H1 (cell line): ENCODE measurements at places on chromosomes 16 and 17.

GRCh38 chr17:8264320-8264719 lies 15.2 kb downstream of the PFAS start:
- H3K4me1 ChIP-seq: no peaks in the 10 kb centered on the region
- no peaks in the 10 kb centered on the region for H3K27me3 ChIP-seq
- DNase-seq: no peak
- H3K36me3 ChIP-seq: peaks cover 65% of the 10 kb centered on the region
- no peak overlapping the region for H3K4me3 ChIP-seq

GRCh38 chr16:2056077-2056476 lies 8.3 kb downstream of the TSC2 start:
- H3K4me3 ChIP-seq: no peak overlapping the region
- no peak overlapping the region for H3K27ac ChIP-seq
- peaks cover 5% of the 10 kb centered on the region; the same call in 1 of the 2 replicates for H3K36me3 ChIP-seq
- no peaks in the 10 kb centered on the region for H3K4me1 ChIP-seq
- H3K27me3 ChIP-seq: no peaks in the 10 kb centered on the region
- no peak for DNase-seq

DNA sequence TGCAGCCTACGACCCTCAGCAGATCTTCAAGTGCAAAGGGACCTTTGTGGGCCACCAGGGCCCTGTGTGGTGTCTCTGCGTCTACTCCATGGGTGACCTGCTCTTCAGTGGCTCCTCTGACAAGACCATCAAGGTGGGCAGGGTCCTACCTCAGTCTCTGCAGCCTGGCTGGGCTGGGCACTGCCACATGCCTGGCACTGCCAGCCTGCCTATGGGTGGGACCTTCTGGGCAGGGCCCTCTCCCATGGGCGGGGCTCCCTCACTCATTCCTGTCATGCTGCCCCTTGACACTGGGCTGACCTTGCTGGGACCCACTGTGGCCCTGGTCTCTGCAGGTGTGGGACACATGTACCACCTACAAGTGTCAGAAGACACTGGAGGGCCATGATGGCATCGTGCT lies 18.3 kb downstream of the TRAF7 start:
- H3K4me1 ChIP-seq: no peaks in the 10 kb centered on the region
- no peak overlapping the region for H3K4me3 ChIP-seq
- H3K27me3 ChIP-seq: no peaks in the 10 kb centered on the region
- no peak for DNase-seq
- H3K36me3 ChIP-seq: peaks cover 68% of the 10 kb centered on the region

GRCh38 chr17:77905266-77905665 lies 53.2 kb upstream of the TNRC6C start:
- H3K4me3 ChIP-seq: no peak overlapping the region
- H3K4me1 ChIP-seq: no peaks in the 10 kb centered on the region
- no peaks in the 10 kb centered on the region for H3K36me3 ChIP-seq

- no peak overlapping the region for H3K27ac ChIP-seq
- no peak overlapping the region for H3K4me3 ChIP-seq
- H3K27me3 ChIP-seq: no peaks in the 10 kb centered on the region
- H3K36me3 ChIP-seq: no peaks in the 10 kb centered on the region
Observed at GRCh38 chr16:85759631-85760419, 8.9 kb upstream of the C16orf74 start.

GRCh38 chr17:42317266-42317845 lies 29.1 kb downstream of the STAT5A start:
- no peaks in the 10 kb centered on the region for H3K27me3 ChIP-seq
- no peak overlapping the region for H3K4me3 ChIP-seq
- no peak overlapping the region for H3K27ac ChIP-seq
- no peak for DNase-seq
- no peaks in the 10 kb centered on the region for H3K4me1 ChIP-seq
- peaks cover 14% of the 10 kb centered on the region for H3K36me3 ChIP-seq

DNA sequence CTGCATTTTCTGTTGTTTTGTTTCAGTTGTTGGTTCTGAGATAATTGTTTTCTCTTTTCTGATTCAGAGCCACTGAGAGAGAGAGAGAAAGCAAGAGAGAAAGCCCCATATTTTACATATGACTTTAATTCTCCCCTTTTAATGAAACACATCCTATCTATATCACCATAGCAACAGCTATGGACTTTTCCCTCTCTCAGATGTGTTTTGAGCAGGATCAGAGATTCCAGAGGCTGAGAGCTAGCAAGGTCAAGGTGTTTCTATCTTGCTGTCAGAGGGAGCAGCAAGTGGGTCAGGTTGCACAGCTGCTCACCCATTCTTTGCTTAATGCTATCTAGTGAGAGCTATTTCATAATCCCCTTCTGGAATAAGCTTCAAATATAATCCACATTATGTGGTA lies 415.9 kb downstream of the CA10 start:
- H3K4me3 ChIP-seq: no peak overlapping the region
- no peaks in the 10 kb centered on the region for H3K27me3 ChIP-seq
- no peak overlapping the region for H3K27ac ChIP-seq
- H3K36me3 ChIP-seq: no peaks in the 10 kb centered on the region
- DNase-seq: no peak
- peaks cover 6% of the 10 kb centered on the region for H3K4me1 ChIP-seq

DNA sequence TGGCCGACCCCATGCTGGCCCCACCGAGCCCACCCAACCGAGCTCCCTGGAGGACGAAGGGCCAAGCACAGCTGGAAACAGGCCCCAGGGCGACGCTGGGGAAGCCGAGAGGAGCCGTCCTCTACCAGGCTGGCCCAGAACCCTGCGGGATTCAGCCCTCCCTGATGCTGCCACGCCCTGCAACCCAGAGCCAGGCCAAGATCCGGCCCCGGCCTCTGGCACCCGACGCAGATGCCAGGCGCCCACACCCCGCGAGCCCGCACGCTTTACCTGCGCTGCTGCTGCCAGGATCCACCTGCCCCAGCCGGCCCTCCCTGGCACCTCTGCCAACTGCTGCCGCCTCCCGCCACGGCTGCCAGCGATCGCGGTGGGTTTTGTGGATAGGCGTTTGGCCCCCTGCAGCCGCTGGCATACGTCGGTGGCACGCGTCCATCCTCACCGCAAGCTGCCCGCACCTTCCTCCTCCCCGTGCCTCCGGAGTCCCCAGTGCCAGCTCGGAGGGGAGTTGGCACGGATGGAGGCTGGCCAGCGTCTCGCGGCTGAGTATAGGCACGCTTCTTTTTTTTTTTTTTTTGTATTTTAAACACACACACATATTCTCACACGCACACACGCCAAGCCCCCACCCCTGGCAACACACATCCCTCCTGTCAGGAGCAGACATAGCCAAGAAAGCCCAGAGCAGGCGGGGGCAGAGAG lies 41.3 kb upstream of the ACSF3 start:
- no peaks in the 10 kb centered on the region for H3K36me3 ChIP-seq
- peaks cover 5% of the 10 kb centered on the region; the same call in 1 of the 2 replicates for H3K4me1 ChIP-seq
- H3K27me3 ChIP-seq: no peaks in the 10 kb centered on the region
- no peak overlapping the region for H3K4me3 ChIP-seq
- H3K27ac ChIP-seq: no peak overlapping the region

DNA sequence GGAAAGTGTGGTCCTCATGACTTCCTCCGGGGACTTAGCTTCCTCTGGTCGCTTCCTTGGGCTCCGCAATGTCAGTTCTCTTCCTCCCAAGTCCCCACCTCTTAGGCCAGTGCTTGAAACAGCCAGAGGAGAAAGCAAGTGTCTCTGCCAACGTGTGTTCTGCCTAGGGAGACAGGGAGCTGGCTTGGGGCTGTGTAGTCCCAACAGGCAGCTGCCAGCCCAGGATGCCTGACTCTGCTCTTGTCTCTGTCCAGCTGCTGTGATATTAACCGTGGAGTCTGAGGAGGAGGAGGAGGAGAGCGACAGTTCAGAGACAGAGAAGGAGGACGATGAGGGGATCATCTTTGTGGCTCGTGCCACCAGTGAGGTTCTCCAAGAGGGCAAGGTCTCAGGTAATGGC lies 13.5 kb upstream of the PLEKHG4 start:
- H3K4me1 ChIP-seq: no peaks in the 10 kb centered on the region
- H3K27ac ChIP-seq: no peak overlapping the region
- no peak overlapping the region for H3K4me3 ChIP-seq
- H3K27me3 ChIP-seq: no peaks in the 10 kb centered on the region
- no peak for DNase-seq

- H3K36me3 ChIP-seq: no peaks in the 10 kb centered on the region; the same call in 1 of the 2 replicates
- no peak overlapping the region for H3K27ac ChIP-seq
Observed at GRCh38 chr17:38591759-38592241, 14.0 kb downstream of the SRCIN1 start.

- DNase-seq: peak; percentile 33
- no peaks in the 10 kb centered on the region for H3K4me1 ChIP-seq
- H3K27me3 ChIP-seq: no peaks in the 10 kb centered on the region
- no peak overlapping the region for H3K27ac ChIP-seq
- H3K4me3 ChIP-seq: no peak overlapping the region
Observed at GRCh38 chr17:249236-249993, 68.0 kb upstream of the DOC2B start.

GRCh38 chr16:1613211-1613622 lies 1.1 kb downstream of the CRAMP1 start:
- H3K4me3 ChIP-seq: peak overlapping the region; percentile 77
- peaks cover 7% of the 10 kb centered on the region for H3K4me1 ChIP-seq
- no peak for DNase-seq
- H3K36me3 ChIP-seq: peaks cover 13% of the 10 kb centered on the region
- H3K27me3 ChIP-seq: no peaks in the 10 kb centered on the region
- no peak overlapping the region for H3K27ac ChIP-seq

GRCh38 chr16:22161999-22162655 lies at the start of gene SDR42E2:
Gene SDR42E2, plus strand, starts transcription at chr16:22162506. Its CDS starts 3,077 bp downstream, at chr16:22165583.
- H3K36me3 ChIP-seq: no peaks in the 10 kb centered on the region
- no peaks in the 10 kb centered on the region for H3K4me1 ChIP-seq
- no peak within 1 kb of the TSS for H3K27ac ChIP-seq
- H3K4me3 ChIP-seq: peak within 1 kb of the TSS; percentile 41
- peaks cover 14% of the 10 kb centered on the region for H3K27me3 ChIP-seq

DNA sequence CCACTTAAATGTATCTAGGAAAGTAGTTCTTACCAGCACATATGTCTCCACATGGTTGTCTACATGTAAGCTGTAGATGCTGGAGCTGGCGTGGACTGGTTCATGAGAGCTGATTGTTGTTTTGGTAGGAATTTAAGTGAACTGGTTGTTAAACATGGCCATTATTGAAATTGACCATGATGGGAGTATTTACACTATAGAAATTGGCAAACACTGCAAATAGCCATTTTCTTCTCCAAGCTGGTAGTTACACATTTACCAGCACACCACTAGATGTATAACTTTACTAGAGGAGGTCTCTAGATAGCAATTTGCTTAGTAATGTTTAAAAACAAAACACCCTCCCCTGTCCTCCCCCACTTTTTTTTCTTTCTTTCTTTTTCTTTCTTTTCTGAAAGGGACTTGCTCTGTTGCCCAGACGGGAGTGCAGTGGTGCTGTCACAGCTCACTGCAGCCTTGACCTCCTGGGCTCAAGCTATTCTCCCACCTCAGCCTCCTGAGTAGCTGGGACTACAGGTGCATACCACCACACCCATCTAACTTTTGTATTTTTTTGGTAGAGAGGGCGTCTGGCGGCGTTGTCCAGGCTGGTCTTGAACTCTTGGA lies 24.2 kb downstream of the IGSF6 start:
- DNase-seq: no peak
- no peaks in the 10 kb centered on the region for H3K4me1 ChIP-seq
- H3K27ac ChIP-seq: no peak overlapping the region
- no peaks in the 10 kb centered on the region for H3K27me3 ChIP-seq
- H3K4me3 ChIP-seq: no peak overlapping the region

DNA sequence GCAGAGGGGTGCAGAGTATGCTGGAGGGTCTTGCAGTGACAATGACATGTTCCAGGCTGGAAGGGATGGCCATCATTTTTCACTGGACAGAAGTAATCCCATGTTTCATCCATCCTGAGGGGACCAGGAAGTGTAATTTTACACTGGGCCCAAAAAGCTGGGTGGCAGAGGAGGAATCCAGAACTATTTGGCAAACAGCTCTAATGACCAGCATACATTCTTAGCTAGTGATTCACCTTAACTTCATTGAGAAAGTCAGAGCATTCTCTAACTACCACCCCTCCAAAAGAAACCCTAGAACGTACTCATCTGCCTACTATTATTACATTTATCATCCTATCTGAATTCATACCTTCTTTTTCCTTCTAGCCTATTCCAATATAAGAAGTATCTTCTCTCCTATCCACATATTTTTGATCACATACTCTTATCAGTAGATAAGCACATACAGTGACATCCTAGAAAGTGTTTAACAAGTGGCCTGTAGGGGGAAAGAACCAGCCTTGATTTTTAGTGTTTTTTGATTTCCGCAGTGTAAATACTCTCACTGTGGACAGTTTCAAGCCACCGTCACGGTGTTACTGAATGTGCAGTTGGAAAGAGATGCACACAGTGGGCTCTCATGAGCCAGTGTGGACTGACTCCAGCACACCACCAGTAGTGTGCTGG lies 118.1 kb downstream of the FTO start:
- H3K36me3 ChIP-seq: no peaks in the 10 kb centered on the region
- no peak overlapping the region for H3K4me3 ChIP-seq
- no peaks in the 10 kb centered on the region for H3K4me1 ChIP-seq
